ENCODE measurements at places on chromosomes 11 and 22. TPM values are rescaled to one million over a fixed set of nuclear protein-coding genes. Genes with fewer than 3 reads are reported as not detected.

The NRXN2 gene
- polyA plus RNA-seq: 0.15 TPM

The OR8G5 gene
- not detected for polyA plus RNA-seq

The C11orf97 gene
- not detected for polyA plus RNA-seq

The OR52A1 gene
- polyA plus RNA-seq: not detected

The B3GAT3 gene
- 116 TPM for polyA plus RNA-seq

The SLC22A12 gene
- polyA plus RNA-seq: not detected

The DEPDC7 gene
- polyA plus RNA-seq: 14.2 TPM

The PRG3 gene
- polyA plus RNA-seq: not detected

Data from SK-N-SH (cell line).